ENCODE measurements at places on chromosomes 3 and 15.

- DNase-seq, result no peak
Observed at GRCh38 chr3:32421991-32422859, 30.6 kb downstream of the CMTM7 start.

DNA sequence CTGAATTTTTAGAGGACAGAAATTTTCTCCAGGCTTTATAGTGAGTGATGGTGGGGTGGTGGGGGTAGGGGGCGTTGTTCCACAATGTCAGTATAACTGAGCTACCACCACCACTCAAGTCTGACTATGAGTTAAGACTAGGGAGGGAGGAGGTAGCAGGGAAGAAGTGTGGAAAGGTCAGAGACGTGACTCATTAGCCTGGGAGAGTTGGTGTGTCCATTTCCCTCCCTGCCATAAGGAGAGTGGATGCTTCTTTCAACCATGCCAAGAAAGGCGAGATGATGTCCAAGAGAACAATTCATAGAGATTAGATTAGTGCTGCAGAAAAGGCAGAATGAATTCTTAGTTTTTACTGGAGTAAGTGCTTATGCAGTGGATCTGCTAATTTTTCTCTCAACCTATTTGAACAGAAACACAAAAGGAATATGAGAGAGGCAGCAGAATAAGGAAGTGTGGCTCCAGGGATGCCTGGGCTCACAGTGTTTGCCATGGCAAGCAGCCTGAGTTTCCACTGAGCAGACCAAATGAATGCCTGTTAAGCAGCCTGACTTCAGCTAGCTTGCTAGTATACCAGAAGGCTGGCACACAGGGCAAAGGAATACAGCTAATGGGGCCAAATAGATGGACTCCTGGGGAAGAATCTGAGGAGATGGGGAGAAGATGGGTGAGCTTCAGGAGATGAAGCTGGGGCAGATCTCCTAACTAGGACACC is 708.9 kb downstream of the NTRK3 start:
- DNase-seq, result no peak

GRCh38 chr3:185071287-185071800 is 81.5 kb downstream of the C3orf70 start:
- DNase-seq, result no peak

DNA sequence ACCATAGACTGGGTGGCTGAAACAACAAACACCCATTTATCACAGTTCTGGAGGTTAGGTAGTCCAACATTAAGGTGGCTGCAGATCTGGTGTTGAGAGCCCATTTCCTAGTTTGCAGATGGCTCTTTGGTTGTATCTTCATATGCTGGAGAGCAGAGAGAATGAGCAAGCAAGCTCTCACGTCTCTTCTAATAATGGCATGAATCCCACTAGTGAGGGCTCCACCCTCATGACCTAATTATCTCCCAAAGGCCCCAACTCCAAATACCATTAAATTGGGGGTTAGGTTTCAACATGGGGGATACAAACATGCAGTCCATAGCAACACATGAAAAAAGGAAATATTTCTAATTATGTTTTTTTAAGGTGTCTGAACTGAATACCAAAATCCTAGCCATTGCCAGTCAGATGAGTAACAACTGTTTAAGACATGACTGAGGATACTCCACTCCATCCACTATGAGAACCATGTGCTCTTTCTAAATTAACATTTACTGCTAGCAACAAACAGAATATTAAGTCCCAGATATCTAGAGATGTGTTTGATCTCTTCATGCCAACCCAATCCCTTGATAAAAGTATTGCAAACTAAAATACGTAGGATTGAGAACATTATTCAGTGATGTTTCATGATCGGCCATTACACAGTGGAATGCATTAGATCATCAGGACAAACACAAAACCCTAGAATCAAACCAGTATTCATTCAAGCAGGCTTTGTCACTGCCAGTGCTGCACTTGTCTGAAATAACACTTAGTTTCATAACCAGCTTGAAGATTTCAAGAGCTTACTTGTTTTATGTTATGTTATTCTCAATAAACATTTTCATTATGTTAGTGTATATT is 340.3 kb downstream of the SLC9A9 start:
- DNase-seq, result no peak

Measured in activated T-cell treated with anti-CD3 and anti-CD28 coated beads, Interleukin-2, amount 50 U/mL, for 1 hour (primary cell).